ENCODE measurements at places on chromosomes 11 and 22.

DNA sequence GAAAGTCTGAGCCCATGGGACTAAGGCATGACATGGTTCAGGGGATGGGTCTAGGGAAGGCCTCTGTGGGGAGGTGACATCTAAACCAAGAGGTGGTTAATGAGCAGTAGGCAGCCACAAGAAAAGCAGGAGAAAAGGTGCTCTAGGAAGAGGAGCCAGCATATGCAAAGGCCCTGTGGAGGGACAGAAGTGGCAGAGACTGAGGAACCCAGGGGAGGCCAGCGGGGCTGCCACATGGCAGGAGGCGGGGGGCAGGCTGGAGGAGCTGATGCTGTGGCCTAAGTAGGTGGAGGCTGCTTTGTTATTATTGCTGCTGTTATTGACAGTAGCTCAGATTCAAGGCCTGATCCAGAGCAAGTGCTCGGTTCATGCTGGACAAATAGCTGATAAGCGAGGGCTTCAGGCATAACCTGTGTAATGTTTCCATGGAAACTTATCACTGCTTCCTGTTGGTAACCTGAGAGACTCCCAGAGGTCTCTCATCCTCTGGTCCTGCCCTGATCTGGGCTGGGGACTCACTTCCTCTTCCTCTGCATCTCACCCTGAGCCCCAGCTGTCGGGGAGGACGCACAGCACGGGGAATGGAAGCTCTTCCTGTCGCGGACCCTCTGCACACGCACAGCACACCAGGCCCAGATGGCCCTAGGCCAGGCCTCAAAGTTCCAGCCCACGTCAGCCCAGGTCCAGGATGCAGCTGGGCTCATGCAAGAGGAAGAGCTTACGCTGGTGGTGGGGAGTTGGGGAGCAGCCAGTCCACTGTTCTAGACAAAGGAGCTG is 75.2 kb upstream of the TP53I11 start:
- DNase-seq, result no peak

DNA sequence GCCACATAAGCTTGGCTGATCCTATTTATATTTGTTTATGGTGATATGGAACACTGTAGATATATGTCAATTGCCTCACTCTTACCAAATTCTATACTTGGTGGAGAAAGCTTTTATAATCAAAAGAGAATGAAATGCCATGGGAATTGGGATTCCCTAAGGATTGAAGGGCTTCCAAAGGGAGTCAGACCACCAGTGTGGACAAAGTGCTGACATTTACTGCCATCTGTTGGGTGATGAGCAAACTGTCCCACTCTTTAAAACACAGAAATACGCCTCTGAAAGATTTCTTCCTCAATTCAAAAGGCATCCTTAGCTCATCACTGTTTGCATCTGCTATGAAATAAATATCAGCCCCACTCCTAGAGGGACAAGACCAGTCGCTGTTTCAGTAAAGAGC is 7.1 kb downstream of the SLC1A2 start:
- DNase-seq, result no peak

GRCh38 chr11:893008-893654 is 17.5 kb downstream of the CHID1 start:
- DNase-seq, result no peak

- no peak for DNase-seq
These were observed 20.2 kb downstream of the C22orf31 start for GRCh38 chr22:29041408-29041807.

GRCh38 chr11:129817534-129818051 is 1.9 kb downstream of the TMEM45B start:
- no peak for DNase-seq

DNA sequence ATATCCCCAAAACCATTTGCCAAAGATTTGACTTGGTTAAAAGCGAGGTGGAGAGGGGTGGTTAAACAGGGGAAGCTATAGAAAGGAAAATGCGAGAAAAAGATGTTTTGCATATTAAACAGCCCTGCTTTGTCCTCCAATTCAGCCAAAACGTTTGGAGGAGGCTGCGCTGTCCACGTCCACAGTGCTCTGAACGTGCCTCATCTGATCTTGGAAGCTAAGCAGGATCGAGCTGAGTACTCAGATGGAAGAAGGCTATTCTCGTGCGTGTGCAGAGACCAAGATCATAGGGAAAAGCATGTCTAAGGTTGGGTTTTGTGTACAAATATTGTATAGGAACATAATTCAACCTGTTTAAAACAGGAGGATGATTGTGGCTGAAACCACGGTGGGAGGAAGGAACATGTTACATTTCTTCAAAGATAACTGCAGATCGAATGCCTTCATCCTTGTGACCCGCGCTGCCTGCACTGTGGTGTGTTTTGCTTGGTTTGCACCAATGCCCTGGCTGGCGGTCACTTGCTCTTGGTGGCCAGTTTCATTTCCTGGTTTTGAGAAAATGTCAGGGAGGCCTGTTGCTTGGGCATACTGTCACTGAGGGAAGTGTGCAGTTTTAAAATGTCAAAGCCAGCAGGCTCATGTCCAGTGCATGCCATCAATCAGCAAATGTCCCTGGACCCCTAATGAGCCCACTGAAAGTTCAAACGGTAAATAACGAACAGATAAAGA is 40.4 kb downstream of the FLI1 start:
- no peak for DNase-seq

GRCh38 chr11:59368238-59369022 is 9.7 kb downstream of the OR5AN1 start:
- no peak for DNase-seq

DNA sequence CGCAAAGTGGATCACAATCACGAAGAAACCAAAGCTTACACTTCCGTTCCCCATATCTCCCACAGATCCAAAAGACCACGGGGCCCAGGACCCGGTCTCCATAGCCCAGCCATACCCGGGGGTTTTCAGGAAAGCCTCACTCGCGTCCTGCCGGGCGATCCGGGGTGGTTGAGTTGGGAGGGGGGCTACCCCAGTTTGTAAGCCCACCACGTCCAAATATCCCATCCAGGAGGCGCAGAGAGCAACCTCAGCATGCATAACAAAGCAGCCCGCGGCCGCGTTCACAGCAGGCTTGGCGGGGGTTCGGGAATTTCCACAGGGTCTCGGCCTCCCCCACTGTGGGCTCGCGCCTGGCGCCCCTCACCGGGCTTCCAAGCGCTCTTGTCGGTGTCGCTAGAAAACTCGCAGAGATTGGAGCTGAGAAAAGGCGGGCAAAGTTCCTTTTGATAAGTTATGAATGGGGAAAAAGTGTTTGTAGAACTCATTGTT is 9.5 kb downstream of the SDF2L1 start:
- no peak for DNase-seq

GRCh38 chr11:70876685-70877084 is 375.7 kb downstream of the SHANK2 start:
- no peak for DNase-seq

GRCh38 chr11:122709039-122709760 is 53.7 kb downstream of the UBASH3B start:
- DNase-seq, result no peak

DNA sequence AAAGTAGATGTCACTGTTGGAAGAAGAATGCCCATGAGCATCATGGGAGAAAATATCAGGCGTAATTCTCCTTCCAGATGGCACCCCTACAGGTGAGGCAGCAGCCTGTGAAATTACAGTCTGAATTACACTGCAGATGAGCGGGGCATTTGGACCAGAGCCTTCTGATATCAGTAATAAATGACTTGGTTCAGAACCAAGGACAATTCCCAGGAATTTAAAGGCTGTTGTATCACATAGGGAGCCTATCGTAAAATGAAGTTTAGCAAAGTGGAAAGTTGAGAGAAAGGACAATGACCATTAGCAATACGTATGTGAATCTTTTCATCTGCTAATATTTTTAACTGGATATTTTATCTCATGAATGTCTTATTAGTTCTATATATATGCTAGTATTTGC is 61.3 kb downstream of the PRMT3 start:
- DNase-seq, result no peak

GRCh38 chr11:94639901-94640721 is 72.9 kb downstream of the PIWIL4 start:
- no peak for DNase-seq

- DNase-seq, result peak; percentile 69
These were observed at the start of gene TCN2 for GRCh38 chr22:30606455-30607299. Gene TCN2, plus strand, starts transcription at chr22:30607174. Its CDS starts 158 bp downstream, at chr22:30607332.

DNA sequence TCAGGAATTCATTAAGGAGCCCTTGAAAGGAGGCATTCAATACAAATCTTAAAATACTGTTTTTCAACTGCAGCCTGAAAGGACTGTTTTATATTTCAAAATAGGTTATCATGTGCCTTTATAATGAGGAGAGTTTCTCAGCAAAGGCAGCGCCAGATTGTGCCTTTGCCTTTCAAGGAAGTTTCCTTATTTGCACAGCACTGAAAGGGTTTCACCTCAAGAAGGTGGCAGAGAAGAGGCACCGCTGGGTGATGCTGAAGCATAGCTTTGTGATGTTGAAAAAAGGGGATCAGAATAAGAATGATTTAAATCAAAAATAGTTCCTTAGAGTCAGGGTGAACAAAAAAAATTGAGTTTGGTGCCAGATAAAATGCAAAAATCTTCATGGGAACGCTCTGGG is 601.0 kb upstream of the KIRREL3 start:
- no peak for DNase-seq

DNA sequence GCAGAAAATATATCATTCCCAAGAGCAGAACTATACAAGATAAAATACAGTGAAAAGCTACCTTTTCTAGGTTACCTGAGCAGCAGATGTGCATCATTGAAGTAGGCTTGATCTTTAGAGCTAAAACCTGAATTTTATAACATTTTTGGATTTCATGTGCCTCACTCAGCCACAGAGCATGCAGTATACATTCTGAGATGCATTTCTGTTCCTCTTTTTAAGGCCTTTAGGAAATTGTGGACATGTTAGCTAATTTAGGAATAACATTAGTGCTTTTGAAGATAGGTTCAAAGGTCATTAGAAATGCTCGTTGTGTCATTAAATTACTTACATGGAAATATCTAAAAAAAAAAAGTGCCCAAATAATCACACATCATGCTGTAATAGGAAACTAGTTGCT is 230.6 kb upstream of the PDGFD start:
- DNase-seq, result no peak

GRCh38 chr22:34015642-34016041 is 95.4 kb upstream of the LARGE1 start:
- no peak for DNase-seq

- no peak for DNase-seq
These were observed 61.5 kb upstream of the EP300 start for GRCh38 chr22:41030891-41031290.

- DNase-seq, result no peak
These were observed 62.9 kb upstream of the ATXN10 start for GRCh38 chr22:45608763-45609180.

DNA sequence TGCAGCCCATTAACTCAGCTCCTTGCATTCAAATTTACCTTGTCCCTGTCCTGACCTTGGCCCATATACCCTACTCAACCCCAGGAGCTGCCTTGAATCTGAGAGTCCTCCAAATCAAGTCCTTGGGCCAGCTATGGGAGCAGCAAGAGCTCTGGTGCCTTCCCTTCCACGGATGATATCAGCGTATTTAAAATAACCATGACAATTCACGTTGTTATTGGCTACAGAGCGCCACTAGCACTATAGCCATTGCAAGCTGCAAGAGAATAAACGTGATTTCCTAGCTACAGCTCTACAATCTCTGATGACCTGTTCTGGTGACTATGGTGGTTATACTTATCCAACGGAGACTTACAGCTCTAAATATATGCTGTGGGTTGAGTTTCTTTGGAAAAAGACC is 357.8 kb downstream of the LARGE1 start:
- DNase-seq, result no peak

GRCh38 chr11:30089921-30090320 is 73.1 kb upstream of the KCNA4 start:
- DNase-seq, result no peak

- DNase-seq, result no peak
These were observed 453.7 kb downstream of the INSC start for GRCh38 chr11:15568440-15568839.

DNA sequence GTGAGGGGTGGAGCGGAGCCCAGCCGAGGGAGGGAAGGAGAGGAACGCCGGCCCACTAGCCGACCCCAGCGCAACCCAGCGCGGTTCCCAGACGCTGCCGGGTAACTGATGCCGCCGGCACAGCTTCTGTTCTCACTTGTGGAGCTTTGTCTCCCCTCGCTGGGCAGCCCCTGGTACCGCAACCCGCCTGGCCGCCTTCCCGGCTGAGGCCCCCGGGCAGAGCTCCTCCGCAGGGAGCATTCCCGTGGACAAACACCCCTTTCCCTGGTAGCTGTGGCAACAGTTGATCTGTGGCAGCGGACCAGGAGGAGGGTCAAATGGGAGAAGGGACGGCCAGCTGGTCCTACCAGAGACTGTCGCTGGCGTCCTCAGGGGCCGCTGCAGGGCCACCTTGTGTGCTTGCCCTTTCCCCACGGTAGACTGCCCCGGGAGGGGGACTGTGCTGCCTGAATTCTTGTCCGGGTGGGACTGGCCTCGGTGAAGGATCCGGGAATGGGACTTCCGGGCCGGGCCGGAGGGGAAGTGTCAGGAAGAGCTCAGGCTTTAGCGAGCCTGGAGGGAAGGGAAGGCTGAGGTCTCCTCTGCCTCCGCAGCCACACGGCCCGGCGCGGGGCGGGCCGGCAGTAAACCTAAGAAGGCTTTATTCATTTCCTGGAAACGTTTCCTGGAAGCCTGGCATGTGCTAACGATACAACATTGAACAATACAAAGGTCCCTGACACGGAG is 468.0 kb downstream of the OPCML start:
- peak; percentile 83 for DNase-seq

DNA sequence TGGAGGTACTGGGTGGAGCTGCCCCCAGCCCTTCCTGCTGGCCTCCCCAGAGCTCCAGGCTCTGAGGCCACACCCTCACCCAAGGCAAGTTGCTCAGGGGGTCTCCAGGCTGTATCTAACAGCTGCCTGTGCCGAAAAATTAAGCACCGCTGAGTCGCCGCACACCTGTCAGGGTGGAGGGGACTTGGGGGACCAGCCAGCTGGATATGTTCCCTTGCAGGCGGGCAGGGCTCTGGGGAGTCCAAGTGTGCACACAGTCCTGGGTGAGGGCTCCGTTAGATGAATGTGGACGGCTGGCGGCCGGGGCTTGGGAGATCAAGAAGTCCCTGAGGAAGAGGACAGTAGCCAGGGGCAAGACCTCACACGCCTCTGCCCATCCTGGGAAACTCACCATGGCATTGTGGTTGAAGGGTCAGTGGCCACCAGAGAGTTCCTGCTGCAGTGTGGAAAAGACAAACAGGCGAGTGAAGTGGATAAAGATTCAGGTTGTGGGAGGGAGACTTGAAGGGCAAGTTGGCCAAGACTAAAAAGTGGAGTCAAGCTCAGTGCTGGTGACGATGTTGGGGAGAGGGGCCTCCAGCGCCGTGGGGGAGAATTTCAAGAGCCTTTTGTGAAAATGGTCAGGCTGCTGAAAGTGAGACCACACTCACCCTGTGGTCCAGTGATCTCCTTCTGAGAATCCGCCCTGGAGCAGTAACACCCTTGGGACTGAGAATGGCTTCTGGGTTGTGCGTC is 69.6 kb downstream of the CDKN1C start:
- no peak for DNase-seq

DNA sequence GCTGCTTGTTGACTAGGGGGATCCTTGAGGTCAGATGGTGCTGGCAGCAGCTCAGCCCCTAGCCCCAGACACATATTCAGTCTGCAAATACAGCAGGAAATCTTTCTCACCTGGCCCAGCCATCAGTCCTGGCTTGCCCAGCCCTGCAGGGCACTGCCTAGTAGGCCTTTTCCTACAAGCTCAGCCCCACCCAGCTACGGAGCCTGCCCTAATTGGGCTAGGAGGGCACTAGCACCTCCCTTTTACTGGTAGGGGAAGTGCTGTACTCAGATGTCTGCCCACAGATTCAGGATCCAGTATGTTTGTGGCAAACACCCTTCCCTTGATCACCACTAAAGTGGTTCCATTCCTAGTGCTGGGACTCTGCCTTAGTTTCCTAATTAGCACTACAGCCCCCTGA is 257.1 kb upstream of the CADM1 start:
- no peak for DNase-seq

Data from renal cortex interstitium (tissue), 15 donors.